ENCODE measurements at places on chromosomes 4 and X.

DNA sequence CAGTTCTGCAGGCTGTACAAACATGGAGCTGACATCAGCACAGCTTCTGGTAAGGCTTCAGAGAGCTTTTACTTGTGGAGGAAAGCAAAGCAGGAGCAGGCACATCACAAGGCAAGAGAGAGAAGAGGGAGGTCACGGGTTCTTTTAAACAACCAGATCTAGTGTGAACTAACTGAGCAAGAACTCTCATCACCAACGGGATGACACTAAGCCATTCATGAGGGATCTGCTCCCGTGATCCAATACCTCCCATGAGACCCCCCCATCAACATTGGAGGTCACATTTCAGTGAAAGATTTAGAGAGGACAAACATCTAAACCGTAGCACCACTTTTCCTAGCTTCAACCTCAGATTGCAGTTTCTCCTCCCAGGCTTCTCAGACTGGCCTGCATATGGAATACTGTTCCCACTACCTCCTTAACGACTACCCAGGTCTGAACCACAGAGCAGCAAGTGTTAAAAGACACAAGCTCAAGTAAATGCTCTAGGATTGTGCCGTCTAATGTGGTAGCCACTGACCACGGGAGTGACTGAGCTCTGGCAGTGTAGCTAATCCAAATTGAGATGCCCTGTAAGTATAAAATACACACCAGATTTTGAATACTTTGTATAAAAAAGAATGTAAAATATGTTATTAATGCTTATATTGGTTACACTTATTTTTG is 192.7 kb downstream of the PTTG2 start:
- DNase-seq = no peak

- peak; percentile 96 for DNase-seq
Measured at GRCh38 chrX:49043220-49043986, at the start of gene TFE3. Gene TFE3 (minus strand): TSS chrX:49043357. CDS start chrX:49043226, 131 bp downstream.

- DNase-seq = no peak
Measured at GRCh38 chr4:108345862-108346817, 177.4 kb upstream of the LEF1 start.

DNA sequence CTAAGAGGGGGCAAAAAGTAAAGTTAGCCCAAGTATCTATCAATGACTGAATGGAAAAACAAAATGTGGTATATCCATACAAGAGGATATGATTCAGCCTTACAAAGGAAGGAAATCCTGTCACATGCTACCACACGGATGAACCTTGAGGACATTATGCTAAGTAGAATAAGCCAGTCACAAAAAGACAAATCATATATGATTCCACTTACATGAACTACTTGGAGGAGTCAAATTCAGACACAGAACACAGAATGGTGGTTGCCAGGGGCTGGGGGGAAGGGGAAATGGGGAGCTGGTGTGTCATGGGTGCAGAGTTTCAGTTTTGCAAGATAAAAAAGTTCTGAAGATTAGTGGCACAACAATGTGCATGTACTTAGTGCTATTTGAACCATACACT is 101.8 kb downstream of the SH3KBP1 start:
- peak; percentile 78 for DNase-seq

- no peak for DNase-seq
Measured at GRCh38 chr4:167234316-167234881, at the start of gene SPOCK3. Gene SPOCK3 (minus strand): TSS chr4:167234494.

- DNase-seq = no peak
Measured at GRCh38 chr4:105808750-105809041, 86.6 kb upstream of the NPNT start.

GRCh38 chr4:94390804-94391410 is 48.3 kb upstream of the HPGDS start:
- DNase-seq = no peak

Measured in stimulated activated CD4-positive, alpha-beta T cell treated with anti-CD3 and anti-CD28 coated beads, Interleukin-1b, Interleukin-23, amount 100 ng/mL, for 48 hours (primary cell).